Posterior vena cava (tissue), 2 donors: ENCODE measurements at places on chromosomes 1 and 21. TPM values are rescaled to one million over a fixed set of nuclear protein-coding genes. Genes with fewer than 3 reads are reported as not detected.

GRCh38 chr21:35093514-35093913, 44.4 kb upstream of the RUNX1 start:
- DNase-seq, result no peak

The PDXK gene
- 109 TPM for total RNA-seq

GRCh38 chr1:68782890-68783289, 286.0 kb upstream of the DEPDC1 start:
- DNase-seq, result no peak

The OR2T35 gene
- total RNA-seq, result not detected

The SLC45A1 gene
- 3.6 TPM for total RNA-seq

The TCP10L gene
- 0.83 TPM for total RNA-seq

- DNase-seq, result no peak
Measured at GRCh38 chr1:201791779-201792173, 37.2 kb upstream of the IPO9 start.

DNA sequence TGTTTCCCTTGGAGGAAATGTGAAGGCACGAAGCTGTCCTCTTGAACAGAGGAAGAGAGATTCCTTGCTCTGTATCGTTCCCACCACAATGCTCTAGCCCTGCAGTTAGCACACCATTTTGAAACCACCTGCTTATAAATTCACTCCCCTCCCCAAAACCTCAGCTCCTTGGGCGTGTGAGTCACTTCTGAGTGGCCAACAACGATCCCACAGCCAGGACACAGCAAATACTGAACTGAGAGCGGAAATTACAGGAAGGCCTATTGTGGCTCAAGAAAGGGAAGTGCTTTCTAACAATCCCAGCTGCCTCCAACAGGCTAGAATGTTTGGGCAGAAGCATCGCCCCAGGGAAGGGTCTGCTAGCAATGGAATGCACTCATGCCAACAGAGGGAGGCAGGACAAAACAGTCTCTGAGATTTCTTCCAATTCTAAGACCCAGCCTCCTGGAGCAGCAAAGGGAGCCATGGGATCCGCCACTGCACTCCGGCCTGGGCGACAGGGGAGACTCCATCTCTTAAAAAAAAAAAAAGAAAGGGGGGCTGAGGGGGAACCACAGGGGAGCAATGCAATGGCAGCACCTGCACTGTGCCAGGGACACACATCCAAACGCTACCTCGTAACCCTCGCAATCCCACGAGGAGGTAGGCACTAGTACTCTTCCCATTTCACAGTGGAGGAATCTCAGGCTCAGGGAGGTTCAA, 1.9 kb downstream of the TMEM53 start:
- no peak for DNase-seq

The XCL2 gene
- not detected for total RNA-seq

The SELENON gene
- total RNA-seq, result 85.7 TPM

DNA sequence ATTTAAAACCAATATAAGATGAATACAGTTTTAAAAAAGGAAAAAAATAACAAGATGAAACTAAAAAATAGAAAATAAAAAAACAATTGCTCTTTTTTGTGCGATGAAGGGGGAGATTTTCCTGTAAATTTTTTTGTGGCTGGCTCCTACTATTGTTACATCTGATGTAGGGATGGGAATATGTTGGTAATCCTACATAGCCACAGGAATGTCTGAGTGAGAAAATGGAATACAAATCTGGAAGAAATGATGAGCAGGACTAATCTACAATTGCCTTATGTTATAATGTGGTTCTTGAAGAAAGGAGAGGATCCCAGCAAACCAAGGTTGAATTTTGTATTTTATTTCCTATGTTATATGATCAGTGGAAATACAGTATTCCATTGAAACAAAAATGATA, 40.9 kb downstream of the ATP6V1G3 start:
- no peak for DNase-seq

The SLX9 gene
- 31.6 TPM for total RNA-seq

DNA sequence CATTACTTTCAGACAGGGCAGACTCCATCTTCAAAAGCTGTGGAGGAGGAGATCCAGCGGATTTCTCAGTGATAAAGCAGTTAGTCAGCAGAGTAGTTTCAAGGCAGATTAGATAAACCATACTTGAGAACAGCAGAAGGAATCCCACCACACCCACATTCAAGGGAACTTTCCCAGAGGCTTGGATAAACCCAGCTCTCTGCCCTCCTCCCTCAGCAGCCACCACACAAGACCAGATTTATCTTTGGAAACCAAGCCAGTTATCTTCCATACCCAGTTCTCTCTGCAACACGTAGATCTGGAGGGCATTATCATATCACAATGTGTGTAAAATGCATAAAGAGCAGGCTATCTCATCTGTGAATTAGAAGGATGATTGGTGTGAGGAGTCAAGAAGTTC, 40.2 kb downstream of the GFI1 start:
- no peak for DNase-seq

- no peak for DNase-seq
Measured at GRCh38 chr1:156504438-156504813, 3.9 kb upstream of the MEF2D start.

- peak; percentile 67 for DNase-seq
Measured at GRCh38 chr21:46194374-46195334, 10.4 kb upstream of the SPATC1L start.

DNA sequence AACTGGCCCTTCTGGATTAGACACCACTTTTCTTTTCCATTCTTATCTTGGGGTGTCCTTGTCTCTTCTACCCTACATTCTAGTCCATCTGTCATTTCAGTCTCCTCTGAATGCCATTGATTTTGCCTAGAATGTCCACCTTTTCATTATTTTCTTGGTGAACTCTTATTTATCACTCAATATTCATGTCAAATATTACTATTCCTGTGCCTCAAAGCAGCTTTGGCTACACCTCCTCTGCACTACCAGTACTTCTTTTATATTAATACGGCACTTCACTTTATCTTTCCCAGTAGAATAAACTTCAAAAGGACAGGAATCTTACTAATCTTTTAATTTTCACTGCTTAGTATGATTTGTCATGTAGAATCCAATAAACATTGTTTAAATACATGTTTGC, 186.4 kb upstream of the DPYD start:
- DNase-seq, result no peak

The PDE4B gene
- 14.0 TPM for total RNA-seq

- peak; percentile 79 for DNase-seq
Measured at GRCh38 chr1:233328142-233328921, 808 bp downstream of the MAP3K21 start.

The NUP133 gene
- total RNA-seq, result 28.9 TPM

The CFAP45 gene
- 1.2 TPM for total RNA-seq

DNA sequence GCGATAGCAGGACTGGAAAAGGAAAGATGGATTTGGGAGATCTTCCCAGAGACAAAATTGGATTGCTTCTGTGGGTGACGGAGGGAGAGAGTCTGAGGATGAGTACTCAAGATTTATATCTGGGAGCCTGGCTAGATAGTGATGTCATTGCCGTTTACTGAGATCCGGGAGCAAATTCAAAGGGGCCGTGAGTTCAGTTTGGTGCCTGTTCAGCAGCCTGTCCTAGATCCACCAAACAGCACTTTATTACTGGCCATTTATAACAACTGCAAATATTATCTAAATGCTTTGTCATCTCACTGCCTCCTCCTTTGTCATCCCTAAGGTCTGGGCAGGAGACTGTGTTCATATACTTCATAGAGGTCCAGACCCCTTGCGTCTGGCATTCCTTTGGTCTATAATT, 29.2 kb downstream of the MAPKAPK2 start:
- no peak for DNase-seq

GRCh38 chr1:26938004-26938658, 16.6 kb downstream of the NUDC start:
- no peak for DNase-seq

GRCh38 chr1:214934045-214934444, 148.5 kb upstream of the KCNK2 start:
- DNase-seq, result no peak

- DNase-seq, result no peak
Measured at GRCh38 chr1:165960136-165960535, 132.7 kb downstream of the UCK2 start.

The TMEM51 gene
- total RNA-seq, result 6.4 TPM

DNA sequence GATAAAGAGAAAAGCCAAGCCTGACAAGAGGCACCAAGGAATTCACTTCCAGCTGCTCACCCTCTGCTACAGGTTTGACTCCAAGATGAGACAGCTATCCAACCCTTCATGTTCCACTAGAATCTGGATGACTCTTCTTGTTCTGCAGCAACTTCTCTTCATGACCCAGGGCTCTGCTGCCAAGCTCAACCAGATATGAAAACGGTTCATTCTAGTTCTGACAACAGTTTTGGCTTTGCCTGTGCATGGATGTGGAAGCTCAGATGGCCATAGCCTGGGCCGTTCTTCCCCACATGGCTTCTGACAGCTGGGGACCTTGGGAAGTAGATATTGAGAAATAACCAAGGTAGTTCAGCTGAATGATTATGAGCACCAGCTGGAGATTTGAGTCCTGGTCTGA, 13.7 kb downstream of the PI4KB start:
- DNase-seq, result no peak

The CELSR2 gene
- 3.3 TPM for total RNA-seq

The CYP2J2 gene
- not detected for total RNA-seq

- no peak for DNase-seq
Measured at GRCh38 chr1:33099290-33100118, 18.6 kb downstream of the AZIN2 start.

DNA sequence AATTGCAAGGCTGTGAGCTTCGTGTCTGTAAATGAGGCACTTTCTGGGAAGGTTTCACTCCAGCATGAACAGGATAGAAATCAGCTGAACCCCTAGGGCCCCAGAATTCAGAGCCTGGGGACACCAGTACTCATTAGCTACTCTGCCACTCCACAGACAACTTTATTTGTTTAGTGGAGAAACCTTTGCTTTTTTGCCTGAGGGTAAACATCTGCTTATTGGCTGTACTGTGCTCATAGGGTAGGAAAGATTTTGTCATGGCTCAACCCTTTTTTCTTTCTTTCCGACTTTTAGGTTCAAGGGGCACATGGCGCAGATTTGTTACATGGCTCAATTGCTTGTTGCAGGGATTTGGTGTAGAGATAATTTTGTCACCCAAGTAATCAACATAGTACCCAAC, 138.4 kb upstream of the BACE2 start:
- no peak for DNase-seq

The SHE gene
- total RNA-seq, result 17.9 TPM

- DNase-seq, result no peak
Measured at GRCh38 chr1:214331827-214332423, 51.0 kb downstream of the SMYD2 start.

DNA sequence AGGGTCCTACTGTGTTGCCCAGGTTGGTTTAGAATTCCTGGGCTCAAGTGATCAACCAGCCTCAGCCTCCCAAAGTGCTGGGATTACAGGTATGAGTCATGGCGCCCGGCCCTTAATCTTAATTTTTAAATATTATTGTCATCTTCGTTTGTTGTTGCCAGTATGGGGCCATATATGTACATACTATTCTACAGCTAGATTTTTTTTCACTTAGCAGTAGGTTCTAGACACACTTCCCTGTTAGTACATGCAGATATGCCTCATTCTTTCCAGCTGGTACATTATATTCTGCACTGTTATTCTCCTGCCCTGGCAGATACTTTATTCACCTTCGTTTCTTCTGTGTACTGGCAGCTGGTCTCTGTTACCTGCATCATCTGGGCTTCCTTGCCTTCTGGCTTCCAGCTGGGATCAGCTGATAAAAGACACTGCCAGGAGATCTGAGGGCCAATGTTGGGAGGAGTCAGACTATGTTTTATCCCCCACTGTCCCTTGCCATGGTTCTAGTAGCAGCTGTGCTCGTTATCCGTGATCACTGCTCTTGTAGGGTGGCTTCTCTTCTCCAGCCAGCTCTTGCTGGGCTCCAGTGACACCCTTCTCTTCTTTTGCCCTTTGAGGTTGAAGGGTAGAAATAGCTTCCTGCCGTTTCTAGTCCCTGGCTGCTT, 24.7 kb downstream of the ST3GAL3 start:
- no peak for DNase-seq

- DNase-seq, result no peak
Measured at GRCh38 chr1:154406886-154407197, 1.7 kb downstream of the IL6R start.

The CCDC27 gene
- total RNA-seq, result not detected

The LCE2C gene
- total RNA-seq, result not detected

GRCh38 chr1:119714583-119714982, 2.8 kb downstream of the PHGDH start:
- DNase-seq, result no peak

- DNase-seq, result no peak
Measured at GRCh38 chr1:25814549-25815087, 5.1 kb upstream of the MTFR1L start.

DNA sequence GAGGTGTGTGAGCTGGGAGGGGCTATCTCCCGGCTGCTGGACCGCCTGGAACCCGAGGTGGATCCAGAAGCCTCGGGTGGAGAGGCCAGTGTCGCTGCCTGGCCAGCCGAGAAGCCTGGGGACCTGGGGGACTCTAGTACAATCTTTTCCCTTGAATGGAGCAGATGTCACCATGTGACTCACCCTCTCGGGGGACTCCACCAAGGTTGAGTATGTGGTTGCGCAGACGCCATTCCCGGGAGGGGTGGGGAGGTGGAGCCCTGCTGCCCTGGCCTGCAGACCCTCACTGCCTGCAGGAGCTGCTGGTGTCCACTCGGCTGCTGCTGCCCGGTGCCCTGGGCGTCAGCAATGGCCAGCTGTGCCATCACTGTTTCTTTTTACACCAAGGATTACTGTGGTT, 40.3 kb downstream of the TP73 start:
- DNase-seq, result no peak

- DNase-seq, result no peak
Measured at GRCh38 chr1:61300899-61301298, 218.5 kb downstream of the NFIA start.

DNA sequence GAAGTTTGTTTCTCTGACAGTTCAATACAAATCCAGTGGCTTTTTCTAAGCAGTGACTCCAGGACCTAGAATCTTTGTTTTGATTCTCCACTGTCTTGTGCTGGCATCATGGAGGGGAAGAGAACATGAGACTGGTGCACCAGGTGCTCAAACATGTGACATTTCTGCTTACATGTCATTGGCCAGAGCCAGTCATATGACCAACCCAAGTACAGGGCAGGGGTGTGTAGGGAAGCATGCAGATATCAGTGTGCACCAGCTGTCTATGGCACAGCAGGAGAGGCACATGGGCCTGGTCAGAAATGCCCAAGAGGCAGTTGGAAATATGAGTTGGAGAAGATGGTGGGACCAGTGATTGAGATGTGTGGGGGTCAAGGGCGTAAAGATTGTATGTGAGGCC, 297.0 kb downstream of the HHAT start:
- no peak for DNase-seq

The RYR2 gene
- total RNA-seq, result 8.8 TPM

DNA sequence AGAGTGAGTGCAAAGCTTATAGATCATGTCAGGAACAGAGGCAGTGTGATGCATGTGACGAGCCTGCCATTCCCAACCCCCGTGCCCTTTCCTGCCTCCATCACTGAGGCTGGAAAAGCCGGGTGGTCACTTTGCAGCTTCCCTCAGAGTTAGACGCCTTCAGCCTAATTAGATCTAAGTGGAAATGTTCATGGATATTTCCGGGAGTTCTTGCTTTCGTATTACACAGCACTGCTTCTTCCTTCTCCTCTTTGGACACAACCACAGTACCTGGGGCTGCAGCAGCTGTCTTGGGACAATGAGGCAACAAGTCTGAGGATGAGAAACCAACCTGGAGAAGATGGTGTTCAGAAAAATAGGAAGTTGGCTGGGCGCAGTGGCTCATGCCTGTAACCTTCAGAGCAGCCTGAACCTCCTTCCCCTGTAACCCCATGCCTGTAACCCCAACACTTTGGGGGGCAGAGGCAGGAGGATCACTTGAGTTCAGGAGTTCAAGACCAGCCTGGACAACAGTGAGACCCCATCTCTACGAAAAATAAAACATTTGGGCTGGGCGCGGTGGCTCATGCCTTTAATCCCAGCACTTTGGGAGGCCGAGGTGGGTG, 24.5 kb downstream of the SERINC2 start:
- DNase-seq, result no peak
